ENCODE measurements at places on chromosomes 11 and 22.

- peak; percentile 87 for DNase-seq
These were observed 1.2 kb downstream of the PLEKHB1 start for GRCh38 chr11:73647459-73648100.

- no peak for DNase-seq
These were observed 233.4 kb upstream of the DDI1 start for GRCh38 chr11:103803062-103803461.

DNA sequence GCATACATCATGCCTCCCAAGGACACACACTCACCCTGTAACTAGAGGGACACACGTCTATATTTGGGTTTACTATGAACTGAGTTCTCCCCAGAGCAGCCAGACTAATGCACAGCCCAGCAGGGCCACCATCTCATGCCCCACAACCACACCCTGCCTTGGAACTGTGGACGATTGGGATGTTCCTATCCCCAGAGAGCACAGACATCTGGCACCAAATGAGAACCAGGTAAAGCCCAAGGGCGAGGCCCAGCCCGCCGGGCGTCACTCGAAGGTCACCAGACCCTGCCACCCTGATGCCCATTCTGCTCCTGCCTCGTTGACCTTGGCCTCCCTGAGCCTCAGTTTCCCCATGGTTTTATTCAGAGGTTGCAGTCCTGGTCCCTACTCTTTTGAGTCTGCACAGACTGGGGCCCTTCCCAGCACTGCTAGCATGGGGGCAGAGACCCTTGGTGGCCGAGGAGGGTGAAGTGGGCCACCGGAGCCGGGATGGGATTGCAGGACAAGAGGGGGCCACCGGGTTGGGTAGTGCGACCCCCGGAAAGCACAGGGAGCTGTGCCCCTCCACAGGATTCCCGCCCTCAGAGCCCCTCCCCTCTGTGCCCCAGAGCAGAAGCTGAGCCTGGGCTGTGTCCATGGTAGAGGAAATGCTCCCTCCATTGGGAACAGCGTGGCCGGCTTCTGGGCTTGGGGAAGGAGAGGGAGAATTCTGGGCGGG, 56.8 kb downstream of the IGLL5 start:
- no peak for DNase-seq

GRCh38 chr22:24407278-24407665, 20.1 kb upstream of the ADORA2A start:
- no peak for DNase-seq

- no peak for DNase-seq
These were observed 392.5 kb downstream of the CTTN start for GRCh38 chr11:70790671-70791300.

GRCh38 chr11:68509066-68509465, 48.5 kb downstream of the PPP6R3 start:
- no peak for DNase-seq

- DNase-seq: no peak
These were observed 87.8 kb upstream of the DRD2 start for GRCh38 chr11:113562981-113563461.

- no peak for DNase-seq
These were observed 31.8 kb upstream of the RFPL3 start for GRCh38 chr22:32325811-32326237.
